Activated naive CD4-positive, alpha-beta T cell (primary cell): ENCODE measurements at places on chromosomes 2 and 18.

DNA sequence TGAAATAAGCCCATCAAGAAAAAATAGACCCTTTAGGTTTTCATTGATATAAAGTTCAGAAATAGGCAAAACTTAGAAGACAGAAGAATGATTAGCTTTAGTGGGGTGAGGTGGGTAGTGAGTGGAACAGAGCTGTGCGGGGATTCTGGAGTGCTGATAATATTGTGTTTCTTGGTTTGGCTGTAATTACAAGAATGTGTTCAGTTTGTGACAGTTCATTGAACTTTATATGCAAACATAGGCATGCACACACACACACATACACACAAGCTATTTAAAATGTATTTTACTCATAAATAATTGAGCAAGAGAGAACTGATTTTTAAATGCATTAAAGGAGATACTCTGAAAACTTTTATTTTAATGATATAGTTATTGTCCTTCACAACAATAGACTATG lies 17.1 kb downstream of the ARHGAP15 start:
- no peak for DNase-seq

- DNase-seq = no peak
Observed at GRCh38 chr2:231297108-231297908, 98.2 kb upstream of the B3GNT7 start.

GRCh38 chr2:215405722-215406581 lies 29.9 kb downstream of the FN1 start:
- no peak for DNase-seq

GRCh38 chr2:152647552-152647951 lies 69.7 kb downstream of the PRPF40A start:
- DNase-seq = no peak

DNA sequence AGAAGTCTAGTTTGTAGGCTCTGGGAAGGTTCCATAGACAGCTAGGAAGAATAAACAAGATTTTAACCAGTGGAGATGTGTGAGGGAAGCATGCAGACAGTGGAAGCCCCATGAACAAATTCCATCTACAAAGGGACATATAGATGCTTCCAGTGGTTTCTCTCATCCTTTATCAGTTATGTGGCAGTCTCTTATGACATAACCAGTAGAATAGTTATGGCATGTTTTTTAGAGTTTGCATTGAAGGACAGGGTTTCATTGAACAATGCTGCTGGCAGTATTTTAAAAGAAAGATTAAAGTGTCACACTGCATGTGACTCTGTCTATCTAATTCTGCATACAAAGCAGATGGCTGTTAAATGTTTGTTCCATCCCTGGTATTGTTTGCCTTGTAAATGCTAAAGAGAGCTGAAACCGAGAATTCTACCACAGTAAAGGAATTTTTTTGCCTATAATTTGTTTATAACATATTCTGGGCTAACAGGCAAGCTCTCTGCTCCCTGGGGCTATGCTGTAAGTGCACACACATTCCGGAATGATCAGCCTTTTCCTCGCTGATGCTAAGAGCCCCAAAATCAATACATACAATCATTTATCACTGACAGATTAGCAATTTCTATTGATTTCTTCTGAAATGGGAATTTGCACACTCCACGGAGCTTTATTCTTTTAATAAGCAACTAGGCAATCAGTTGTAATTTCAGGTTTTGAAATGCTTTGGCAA lies 76.8 kb upstream of the PELI1 start:
- no peak for DNase-seq

GRCh38 chr2:222865301-222865700 lies 4.5 kb downstream of the ACSL3 start:
- no peak for DNase-seq

DNA sequence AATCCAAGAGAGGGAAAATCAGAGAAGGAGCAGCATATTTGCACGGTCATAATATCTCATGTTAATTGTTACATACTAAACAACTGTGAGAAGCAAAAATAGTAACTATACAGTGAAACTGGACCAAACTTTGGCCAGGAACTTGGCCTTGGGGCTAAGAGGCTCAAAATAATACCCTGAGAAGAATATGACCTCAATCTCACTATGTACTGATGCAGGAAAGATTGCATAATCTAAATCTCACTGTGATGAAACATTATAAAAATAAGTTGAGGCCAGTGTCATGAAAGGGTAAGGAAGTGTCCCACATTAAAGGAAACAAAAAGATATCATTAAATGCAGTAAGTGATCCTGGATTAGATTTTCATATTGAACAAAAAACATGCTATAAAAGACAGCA lies 36.5 kb downstream of the ZRANB3 start:
- DNase-seq = no peak

DNA sequence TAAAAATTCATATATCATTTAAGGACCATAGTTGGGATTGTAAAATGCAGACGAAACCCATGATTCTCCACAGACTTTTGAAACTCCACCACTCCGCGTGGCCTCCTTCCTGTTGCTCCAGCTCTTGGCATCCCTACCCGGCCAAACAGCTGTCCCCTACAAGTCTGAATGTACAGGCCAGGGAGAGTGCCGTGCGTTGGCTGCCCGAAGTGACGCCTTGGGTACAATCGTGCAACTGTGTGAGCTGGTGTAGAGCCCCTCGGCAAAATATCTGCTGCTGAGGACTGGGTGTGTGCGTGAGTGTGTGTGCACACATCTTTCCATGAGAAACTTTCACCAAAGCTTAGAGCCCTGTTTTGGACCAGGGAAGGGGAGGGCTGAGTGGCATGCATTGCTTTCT lies 43.8 kb upstream of the ZNF516 start:
- DNase-seq = no peak

GRCh38 chr2:136211701-136212100 lies 93.8 kb upstream of the CXCR4 start:
- no peak for DNase-seq

DNA sequence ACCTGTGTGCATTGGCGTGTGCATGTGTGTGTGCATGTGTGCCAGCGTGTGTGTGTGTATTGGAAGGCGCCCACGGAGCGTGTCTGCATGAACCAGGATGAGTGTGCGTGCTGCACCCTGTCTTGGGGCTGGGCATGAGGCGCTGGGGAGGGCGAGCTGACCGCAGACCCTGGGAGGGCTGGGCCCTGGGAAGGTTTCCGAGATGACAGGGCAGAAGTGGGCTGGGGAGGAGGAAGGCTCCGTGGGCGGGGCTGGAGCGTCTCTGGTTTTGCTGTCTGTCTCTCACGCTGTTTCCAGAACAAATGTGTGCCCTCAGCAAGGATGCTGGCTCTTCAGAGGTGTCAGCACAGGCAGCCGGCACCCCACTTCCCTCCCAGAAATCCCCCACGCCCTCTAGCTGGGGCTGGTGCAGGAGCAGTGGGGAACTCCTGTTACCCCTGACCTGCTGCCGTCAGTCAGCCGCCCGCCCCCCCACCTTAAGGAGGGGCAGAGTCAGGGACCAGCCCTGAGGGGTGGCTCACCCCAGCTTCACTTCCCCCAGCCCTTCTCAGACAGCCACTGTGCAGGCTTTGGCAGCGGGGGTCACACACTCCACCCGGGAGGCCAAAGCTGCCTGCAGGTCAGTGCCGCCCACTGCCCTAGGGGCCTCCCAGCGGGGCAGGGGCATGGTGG lies at the start of gene GPR35:
Gene GPR35 (plus strand): TSS at position 531 of the 672 bp plus-strand sequence. CDS start 4,473 bp downstream, outside the sequence.
- peak; percentile 45 for DNase-seq

GRCh38 chr18:62325806-62326645 lies 916 bp downstream of the TNFRSF11A start:
- DNase-seq = no peak

GRCh38 chr2:48888066-48888465 lies 132.5 kb upstream of the LHCGR start:
- DNase-seq = no peak

- no peak for DNase-seq
Observed at GRCh38 chr2:221451862-221452788, 120.0 kb downstream of the EPHA4 start.

DNA sequence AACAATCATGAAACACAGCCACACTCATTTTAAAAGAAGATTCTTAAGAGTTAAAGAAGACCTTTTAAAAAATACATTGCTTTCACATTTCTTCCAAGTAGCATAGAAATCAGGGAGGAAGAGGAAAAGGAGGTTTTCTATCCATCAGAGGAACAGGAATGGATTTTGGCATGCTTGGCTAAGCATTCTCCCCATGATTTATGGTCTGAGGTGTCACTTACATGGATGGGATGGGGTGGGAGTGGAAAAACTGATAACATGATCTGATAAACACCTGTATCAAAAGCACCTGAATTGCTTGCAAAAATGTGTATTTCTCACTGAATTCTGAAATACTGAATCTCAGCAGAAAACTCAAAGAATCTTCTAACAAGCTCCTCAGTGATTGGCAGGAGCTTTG lies 265.9 kb downstream of the NRXN1 start:
- no peak for DNase-seq

- no peak for DNase-seq
Observed at GRCh38 chr2:24015562-24016375, 5.9 kb downstream of the MFSD2B start.

DNA sequence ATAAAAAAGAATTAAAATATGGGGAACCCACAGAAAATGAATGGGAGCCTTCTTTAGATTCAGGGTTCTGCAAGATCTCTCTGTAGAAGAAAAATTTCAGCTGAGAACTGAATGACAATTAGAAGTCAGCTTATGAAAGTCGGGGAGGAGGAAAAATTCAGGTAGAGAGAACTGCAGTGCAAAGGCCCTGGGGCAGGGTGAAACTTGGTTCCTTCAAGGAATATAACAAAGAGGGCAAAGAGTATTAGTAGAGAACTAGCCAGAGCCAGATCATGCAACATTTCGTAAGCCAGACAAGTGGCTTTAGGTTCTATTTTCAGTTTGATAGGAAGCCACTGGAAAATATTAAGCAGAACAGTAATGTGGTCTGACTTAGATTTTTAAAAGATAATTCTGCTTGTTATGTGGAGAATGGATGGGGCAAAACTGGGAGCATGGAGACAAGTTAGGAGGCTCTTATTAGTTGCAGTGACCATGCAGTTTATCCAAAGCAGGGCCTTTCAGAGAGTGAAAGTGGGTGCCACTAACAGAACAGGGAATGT lies 27.9 kb downstream of the RAB27B start:
- no peak for DNase-seq

- DNase-seq = no peak
Observed at GRCh38 chr18:22332590-22332989, 85.1 kb downstream of the CTAGE1 start.

- no peak for DNase-seq
Observed at GRCh38 chr18:6592522-6592921, 137.0 kb upstream of the ARHGAP28 start.

DNA sequence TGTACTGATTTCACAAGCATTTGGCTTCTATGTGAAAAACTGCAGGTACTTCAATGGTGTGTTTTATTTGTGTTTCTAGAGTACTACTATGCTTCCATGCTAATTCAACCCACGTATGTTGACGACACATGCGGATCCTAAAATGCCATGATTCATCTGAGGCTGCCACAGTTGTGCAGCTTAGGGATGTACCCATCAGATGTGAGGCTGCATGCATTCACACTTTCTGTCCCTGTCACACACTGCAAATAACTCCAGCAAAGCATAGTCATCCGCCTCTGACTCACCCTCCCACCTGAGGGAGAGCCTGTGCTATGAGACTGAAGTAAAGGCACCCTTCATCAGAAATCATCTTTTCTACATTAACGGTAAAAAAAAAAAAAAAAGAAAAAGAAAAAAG lies 22.1 kb upstream of the SERTAD2 start:
- no peak for DNase-seq

DNA sequence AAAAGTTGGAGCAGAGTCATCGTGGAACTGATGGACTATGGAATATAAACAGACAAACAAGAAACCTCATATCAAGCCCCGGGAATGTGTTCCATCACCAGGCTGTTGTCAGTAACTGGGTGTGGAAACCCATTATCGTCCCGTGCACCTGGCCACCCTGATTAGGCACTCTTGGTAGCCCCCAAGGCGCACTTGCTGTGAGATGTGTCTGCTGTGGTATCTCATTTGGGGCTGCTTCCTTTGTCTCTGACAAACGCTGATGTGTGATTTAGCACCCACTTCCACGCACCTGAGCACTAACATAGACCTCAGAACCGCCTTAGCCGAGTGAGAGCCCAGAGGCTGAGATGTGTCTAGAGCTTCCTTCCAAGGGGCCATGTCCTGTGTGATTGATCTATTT lies 96.3 kb downstream of the PRPF40A start:
- no peak for DNase-seq

- DNase-seq = no peak
Observed at GRCh38 chr2:181656450-181657291, at the start of gene CERKL. CERKL (minus strand) TSS chr2:181657105; CDS start chr2:181657006, 99 bp downstream.
